Stimulated activated CD4-positive, alpha-beta T cell treated with anti-CD3 and anti-CD28 coated beads, Interleukin-15, amount 100 ng/mL, for 24 hours (primary cell): ENCODE measurements at places on chromosomes 6 and 20.

DNA sequence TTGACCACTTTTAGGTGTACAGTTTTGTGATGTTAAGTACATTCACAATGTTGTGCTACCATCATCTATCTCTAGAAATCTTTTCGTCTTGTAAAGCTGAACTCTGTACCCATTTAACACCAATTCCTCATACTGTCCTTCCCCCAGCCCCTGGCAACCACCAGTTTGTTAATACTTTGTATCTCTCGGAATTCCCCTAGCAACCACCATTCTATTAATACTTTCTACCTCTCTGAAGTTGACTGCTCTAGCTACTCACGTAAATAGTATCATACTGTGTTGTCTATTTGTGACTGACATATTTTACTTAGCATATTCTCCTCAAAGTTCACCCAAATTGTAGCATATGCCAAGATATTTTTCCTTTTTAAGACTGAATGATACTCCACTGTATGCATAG lies 82.3 kb upstream of the CLDN20 start:
- no peak for DNase-seq

GRCh38 chr20:58650181-58650775 lies 805 bp upstream of the STX16 start:
- peak; percentile 62 for DNase-seq

DNA sequence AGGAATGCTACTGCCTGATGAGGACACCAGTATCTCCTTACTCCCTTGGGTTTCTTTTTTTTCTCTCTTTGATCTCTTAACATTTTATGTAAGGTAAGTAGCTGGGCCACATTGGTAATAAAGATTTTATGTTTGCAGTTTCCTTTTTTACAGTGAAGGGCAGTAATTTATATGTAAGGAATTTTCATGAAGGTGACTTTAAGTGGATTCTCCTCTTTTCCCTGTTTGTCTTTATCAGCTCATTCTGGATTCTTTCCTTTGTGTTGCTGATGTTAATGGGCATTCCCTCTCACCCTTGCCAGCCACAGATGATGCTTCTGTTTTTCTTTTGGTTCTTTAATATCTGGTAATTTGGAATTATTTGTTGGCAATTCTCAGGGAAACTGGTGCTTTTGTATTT lies 34.7 kb downstream of the AFDN start:
- DNase-seq, result no peak

GRCh38 chr20:23550227-23550626 lies 18.1 kb downstream of the CST9L start:
- no peak for DNase-seq

- DNase-seq, result no peak
Measured at GRCh38 chr6:76831299-76831698, 632.0 kb downstream of the HTR1B start.

DNA sequence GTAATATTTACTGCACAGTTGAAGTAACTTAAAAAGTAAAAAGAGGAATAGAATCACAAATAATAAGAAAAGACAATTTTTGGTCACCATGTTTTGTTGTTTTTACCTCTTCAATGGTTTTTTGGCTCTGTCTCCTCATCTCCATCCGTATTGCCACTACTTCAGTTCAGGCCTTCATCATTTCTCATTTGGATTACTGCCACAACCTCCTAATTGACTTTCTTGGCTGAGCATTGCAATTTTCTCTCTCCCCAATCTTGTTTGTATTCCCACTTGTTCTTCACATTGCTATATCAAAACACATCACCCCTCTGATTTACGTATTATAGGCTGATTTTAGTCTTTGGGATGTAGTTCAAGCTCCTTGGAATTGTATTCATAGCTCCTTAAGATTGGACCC lies 161.7 kb downstream of the GRM1 start:
- no peak for DNase-seq

- DNase-seq, result no peak
Measured at GRCh38 chr20:60214901-60215815, 256.9 kb downstream of the CDH26 start.

GRCh38 chr6:42520786-42521607 lies 42.8 kb upstream of the UBR2 start:
- peak; percentile 33 for DNase-seq

DNA sequence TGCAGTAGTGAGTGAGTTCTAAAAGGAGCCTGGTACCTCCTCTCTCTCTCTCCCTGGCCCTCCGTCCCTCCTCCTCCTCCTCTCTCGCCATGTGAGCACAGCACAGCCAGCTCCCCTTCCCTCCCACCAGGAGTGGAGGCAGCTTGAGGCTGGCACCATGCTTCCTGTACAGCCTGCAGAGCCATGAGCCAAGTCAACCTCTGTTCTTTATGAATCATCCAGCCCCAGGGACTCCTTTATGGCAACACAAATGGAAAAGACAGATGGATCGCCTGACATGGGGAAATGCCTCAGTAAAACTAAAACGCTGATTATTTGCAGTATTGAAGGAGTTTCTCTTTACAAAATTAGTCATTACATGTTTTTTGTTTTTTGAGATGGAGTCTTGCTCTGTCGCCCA lies 233.7 kb upstream of the ARID1B start:
- DNase-seq, result no peak

GRCh38 chr6:5537132-5537531 lies 275.8 kb downstream of the FARS2 start:
- no peak for DNase-seq
